ENCODE measurements at places on chromosomes 5 and 9.

DNA sequence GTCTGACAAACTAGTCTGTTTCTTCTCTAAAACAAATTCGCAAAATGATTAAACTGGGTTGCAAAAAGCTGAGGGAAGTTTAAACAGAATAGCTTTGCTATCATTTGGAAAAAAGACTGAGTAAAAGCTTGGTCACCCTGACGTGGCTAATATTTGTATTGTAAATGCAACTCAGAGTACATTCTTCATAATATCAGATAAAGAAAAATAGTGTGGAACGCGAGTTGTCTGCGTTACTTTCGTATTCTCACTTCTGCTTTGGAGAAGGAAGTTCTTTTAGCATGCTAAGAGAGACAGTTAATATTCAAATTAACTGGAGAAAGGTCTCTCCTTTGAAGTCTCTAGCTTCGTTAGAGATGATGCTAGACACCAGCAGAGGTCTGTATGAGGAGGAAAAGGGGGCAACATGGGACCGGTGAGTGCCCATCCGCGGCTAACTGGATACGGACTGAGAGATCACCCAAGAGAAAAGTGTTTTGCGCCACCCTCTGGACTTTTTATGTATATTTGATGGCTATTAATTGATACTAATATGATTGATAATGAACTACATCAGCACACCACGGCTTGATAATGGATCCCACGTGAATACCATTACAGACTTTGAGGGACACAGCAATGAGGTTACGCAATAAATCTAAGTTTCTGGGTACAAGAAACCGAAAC, 2.9 kb upstream of the CNTRL start:
- DNase-seq: no peak

GRCh38 chr5:29162297-29162696, 2031.2 kb upstream of the CDH6 start:
- no peak for DNase-seq

GRCh38 chr9:71897577-71897976, 13.4 kb downstream of the ABHD17B start:
- DNase-seq: no peak

DNA sequence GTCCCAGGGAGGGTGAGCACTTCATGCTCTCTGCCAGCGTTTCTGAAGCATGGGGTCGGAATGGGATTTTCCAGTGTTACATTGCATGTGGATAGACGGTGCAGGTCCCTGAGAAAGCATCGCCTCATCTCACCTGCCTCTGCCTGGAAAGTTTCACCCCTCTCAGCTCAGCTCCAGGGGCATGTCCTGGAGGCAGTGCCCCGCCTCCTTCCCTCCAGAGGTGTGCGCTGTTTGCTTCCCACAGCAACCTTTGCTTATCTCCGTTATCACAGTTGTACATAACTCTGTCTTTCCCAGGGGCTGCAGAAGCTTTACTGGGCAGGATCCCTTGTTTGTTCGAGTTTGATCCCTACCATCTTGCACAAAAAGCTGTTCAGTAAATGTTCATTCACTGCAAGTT, 10.7 kb upstream of the CREBRF start:
- DNase-seq: no peak

GRCh38 chr5:36017004-36017403, 25.8 kb upstream of the UGT3A1 start:
- DNase-seq: no peak

DNA sequence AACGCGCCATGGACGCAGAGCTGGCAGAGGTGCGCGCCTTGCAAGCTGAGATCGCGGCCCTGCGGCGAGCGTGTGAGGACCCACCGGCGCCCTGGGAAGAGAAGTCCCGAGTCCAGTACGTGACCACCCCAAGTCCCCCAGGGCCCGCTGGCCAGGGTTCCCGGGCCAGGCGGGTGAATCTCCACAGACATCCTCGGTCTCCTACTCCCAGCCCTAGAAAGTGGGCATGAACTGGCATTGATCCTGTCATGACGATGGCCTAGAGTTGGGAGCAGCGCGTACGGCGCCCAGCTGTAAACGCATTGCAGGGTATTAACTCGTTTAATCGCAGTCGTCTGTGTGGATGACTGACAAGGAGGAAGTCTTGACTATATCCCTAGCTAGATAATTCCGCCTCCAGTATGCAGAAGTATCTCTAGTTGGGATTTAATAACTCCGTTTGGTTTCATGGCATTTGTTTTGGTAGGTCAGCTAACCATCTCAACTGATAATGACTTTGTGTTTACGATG, 293 bp downstream of the CENPP start:
- no peak for DNase-seq
